Hematopoietic multipotent progenitor cell treated with erythropoietin and hydrocortisone succinate and interleukin-3 and kit ligand, for 6 days (in vitro differentiated cells): ENCODE measurements at places on chromosomes 12 and 14.

- no peak for DNase-seq
Observed at GRCh38 chr12:74985986-74986319, 223.7 kb downstream of the KCNC2 start.

- peak; percentile 69 for DNase-seq
Observed at GRCh38 chr14:61860294-61860918, 98.2 kb downstream of the SNAPC1 start.

DNA sequence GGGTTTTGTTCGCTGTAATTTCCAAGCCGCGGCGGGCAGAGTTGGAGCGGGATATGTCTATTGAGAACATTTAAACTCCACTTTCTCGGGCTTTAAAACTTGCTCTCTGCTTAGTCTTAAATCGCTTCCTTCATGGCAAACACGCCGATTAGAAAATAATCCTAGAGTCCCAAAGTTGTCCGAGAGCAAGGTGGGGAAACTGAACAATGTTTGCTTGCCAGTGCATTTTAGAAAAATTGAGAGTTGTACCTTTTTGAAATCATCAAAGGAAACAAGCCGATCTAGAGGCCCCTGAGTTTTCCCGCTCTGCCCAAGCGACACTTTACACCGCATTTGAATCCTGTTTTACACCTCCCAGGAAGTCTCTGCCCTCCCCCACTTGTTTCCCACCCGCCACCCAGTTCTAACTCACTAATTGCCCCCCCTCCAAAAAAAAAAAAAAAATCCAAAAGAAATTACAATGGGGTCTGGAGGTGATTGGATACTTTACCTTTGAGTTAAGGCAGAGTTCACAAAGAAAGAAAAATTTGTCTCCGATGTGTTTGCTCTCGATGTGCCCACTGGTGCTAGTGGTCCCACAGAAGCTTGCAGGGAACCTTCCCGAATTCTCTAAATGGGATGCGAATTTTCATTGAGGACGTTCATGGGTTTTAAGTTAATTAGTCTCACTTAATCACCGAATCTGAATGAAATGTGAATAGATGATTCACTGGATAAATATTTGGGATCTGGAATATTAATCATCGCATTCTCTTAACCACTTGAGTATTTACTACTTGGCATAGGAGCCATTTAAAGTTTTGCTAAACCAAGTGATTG is 2.3 kb downstream of the HMGA2 start:
- peak; percentile 52 for DNase-seq

GRCh38 chr12:100833282-100833681 is 38.7 kb downstream of the ANO4 start:
- no peak for DNase-seq

GRCh38 chr12:106145539-106146447 is 7.0 kb upstream of the NUAK1 start:
- DNase-seq = no peak

- no peak for DNase-seq
Observed at GRCh38 chr12:43884683-43885410, 49.0 kb downstream of the TMEM117 start.

DNA sequence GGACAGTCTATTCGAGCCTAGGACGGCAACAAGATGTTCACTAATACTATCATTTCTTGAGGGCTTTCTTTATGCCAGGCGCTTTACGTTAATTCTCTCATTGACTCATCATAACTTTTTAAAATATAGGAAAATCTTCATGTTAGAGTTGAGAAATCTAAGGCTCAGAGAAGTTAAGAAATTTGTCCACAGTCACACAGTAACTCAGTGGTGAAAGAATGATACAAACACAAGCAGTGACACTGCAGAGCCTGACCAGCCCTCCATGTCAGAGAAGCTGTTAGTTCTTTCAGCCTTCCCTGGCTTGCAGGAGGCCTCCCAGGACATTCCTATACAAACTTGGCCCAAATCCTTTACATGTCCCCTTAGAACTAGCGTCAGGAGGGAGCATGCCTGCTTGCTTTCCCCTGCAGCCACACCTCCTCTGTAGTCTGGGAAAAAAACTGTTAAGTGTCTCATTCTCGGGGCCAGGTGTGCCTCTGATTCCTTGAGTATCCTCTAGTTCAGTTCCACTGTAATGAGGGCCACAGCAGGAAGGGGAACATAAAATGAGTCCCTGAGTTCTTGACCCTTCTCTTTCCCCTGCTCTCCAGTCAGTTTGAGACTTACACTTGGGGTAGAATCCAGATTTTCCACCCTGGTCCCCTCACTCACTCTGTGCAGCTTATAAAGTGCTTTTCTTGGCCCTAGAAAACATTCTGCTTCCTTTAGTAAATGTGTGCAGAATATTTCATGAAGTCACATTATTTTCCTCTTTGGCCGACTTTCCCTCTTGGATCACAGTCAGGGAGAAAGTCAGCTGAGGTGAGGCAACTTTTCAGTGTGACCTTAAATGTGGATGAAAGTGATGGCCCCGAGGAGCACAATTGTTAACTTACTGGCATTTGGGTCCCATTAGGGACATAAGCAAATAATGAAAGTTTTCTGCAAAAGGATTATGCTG is 152.2 kb upstream of the HIF1A start:
- no peak for DNase-seq

DNA sequence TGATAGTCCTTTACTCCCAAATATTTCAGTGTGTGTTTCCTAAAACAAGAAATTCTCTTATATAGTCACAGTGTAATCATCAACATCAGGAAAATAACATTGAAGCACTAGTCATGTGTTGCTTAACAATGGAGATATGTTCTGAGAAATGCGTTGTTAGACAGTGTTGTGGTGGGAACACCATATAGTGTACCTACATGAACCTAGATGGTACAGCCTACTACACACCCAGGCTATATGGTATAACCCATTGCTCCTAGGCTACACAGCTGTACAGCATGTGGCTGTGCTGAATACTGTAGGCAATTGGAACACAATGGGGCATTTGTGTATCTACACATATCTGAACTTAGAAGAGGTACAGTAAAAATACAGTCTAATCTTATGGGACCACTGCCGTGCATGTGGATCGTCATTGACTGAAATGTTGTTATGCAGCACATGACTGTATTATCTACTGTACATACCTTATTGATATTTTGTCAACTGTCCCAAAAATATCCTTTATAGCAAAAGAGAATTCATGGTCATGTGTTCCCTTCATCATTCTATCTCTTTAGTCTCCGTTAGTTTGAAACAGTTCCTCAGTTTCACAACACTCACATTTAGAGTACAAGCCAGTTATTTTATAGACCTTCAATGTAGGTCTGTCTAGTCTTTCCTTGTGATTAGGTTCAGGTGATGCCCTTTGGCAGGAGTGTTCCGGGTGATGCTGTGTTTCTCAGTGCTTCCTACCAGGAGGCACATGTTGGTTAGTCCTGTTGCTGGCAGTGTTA is 109.7 kb downstream of the SLC25A47 start:
- DNase-seq = no peak

- no peak for DNase-seq
Observed at GRCh38 chr12:46082490-46083200, 92.3 kb upstream of the SCAF11 start.

DNA sequence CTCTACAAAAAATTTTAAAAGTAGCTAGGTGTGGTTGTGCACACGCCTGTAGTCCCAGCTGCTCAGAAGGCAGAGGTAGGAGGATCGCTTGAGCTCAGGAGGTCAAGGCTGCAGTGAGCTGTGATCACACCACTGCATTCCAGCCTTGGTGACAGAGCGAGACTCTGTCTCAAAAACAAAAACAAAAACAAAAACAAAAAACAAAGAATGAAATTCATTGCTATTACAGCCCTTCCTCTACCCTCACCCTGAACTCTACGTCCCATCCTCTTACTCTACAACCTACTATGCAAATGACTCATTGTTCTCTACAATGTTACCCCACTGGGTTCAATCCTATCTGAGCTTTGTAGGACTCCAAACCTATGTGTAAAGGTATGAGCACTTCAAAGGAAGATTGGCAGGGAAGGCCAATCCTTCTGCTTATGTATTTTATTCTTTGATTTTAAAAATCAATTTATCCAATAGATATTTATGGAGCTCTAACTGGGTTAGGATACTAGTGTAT is 39.3 kb downstream of the NINJ2 start:
- DNase-seq = no peak

DNA sequence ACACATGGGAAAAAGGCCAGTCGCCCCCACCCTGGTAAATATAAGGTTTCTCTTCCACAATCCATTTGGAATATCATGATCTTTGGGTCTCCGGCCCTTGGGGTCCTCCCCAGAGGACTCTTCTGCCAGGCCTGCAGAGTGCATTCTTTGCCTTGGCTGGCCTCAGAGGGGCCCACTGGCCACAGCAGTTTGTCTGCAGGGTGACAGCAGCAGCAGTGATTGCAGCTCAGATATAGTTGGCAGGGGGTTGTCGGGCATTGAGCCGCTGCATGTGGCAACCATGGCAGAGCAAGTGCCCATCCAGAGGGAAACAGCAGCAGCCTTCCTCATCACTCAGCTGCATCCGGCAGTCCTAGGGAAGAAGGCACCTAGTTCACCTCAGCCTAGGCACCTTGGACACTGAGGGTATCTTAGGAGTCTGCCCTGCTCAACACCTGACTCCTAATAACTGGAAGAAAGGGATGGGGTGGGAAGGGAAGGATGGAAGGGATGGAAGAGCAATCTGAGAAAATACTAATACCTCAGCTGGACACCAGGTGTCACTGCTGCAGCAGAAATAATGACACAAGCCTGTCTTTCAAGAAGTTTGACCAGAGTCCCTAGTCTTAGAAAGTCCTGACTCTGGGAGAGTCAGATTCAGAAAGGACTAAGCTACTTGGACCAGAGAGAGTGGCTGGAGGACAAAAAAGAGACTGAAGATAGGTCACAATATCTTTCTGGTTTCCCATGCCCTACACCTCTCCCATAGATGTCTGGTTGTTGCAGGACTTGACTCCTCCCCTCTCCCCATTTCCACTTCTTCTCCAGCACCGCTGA is 8.9 kb downstream of the AJUBA start:
- DNase-seq = peak; percentile 73

DNA sequence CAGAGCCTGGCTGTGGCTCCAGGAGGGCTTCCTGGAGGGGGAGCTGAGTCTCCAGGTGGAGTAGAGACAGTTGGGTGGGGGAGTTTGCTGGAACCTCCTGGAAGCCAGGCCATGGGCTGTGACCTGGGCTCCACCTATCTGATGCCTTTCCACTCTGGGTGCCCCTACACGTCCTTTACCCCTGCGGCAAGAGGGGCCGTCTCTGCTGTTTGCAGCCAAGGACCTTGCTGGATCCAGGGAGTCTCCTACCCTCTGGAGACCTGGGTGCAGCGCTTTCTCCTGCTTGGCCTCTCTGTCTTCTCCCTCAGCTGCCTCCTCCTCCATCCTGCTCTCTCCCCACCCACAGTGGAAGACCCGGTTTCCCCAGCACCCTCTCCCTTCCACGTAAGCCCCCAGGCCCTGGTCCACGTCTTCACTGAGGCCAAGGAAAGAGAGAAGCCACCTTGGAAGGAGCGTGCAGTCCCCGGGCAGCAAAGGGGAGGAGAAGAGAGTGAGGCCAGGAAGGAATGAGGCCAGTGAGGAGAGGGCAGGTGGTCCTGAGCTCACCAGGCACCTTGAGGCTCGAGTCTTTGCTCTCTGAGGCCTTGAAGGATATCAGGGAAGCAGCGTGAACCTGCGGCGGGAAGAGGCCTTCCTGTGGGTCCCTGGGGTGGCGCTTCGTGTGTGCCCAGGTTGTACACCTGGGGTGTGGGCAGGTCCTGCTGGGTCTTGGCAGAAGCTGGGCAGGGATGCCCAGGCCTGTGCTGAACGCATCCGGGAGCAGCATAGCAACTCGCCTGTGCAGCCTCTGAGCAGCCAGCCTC is 294.3 kb upstream of the RTL1 start:
- no peak for DNase-seq

- DNase-seq = no peak
Observed at GRCh38 chr14:52042371-52043289, 26.2 kb downstream of the NID2 start.

- no peak for DNase-seq
Observed at GRCh38 chr12:49651855-49652254, 28.5 kb downstream of the PRPF40B start.

- peak; percentile 93 for DNase-seq
Observed at GRCh38 chr12:50039151-50039835, 14.0 kb upstream of the RACGAP1 start.

GRCh38 chr12:66679461-66680084 is 697 bp upstream of the GRIP1 start:
- DNase-seq = no peak

- no peak for DNase-seq
Observed at GRCh38 chr12:63013302-63013701, 78.4 kb upstream of the PPM1H start.

DNA sequence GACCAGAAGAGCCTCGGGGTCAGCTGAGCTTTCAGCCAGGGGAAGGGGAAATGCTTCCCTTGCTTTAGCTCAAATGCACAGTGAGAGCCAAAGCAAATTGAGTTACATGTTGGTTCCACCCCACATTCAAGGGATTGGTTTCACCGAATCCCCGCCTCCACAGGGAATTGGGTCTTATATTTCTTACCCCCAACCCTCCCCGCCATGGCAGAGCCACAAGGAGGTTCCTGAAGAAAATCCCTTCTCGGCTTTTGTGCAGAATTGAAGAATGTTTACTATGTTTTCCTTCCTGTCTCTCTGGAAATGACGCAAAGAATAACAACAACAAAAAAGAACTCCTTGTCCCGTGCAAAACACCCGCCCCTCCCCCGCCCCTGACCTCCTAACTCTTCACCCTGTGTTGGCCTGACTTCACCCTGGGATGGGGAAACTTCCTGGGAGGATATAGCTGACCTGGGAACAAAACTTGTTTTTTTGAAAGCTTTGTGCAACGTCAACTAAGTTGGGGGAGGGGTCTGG is 21.9 kb upstream of the CIPC start:
- no peak for DNase-seq

- DNase-seq = no peak
Observed at GRCh38 chr12:49733219-49734017, 7.9 kb upstream of the TMBIM6 start.

GRCh38 chr14:69572030-69572840 is 2.4 kb downstream of the CCDC177 start:
- DNase-seq = peak; percentile 32

DNA sequence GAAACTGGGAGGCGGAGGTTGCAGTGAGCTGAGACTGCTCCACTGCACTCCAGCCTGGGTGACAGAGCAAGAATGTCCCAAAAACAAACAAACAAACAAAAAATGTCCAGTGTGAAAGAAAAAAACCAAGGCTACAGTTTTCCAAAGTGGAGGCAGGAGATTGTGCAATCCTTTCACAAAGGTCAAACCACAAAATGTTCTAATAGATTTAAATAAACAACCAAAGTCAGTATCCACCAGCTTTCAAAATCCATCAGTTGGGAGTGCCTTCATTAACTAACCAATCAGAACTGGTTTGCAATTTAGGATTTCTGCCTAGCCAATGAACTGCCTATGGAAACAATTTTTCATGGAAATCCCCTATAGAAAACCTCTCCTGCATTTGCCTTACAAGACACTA is 52.3 kb upstream of the TRIM9 start:
- no peak for DNase-seq
